ENCODE measurements at places on chromosomes 3 and 15.
A peak's percentile ranks its signal among the peaks of the same experiment; 100 is the strongest.

DNA sequence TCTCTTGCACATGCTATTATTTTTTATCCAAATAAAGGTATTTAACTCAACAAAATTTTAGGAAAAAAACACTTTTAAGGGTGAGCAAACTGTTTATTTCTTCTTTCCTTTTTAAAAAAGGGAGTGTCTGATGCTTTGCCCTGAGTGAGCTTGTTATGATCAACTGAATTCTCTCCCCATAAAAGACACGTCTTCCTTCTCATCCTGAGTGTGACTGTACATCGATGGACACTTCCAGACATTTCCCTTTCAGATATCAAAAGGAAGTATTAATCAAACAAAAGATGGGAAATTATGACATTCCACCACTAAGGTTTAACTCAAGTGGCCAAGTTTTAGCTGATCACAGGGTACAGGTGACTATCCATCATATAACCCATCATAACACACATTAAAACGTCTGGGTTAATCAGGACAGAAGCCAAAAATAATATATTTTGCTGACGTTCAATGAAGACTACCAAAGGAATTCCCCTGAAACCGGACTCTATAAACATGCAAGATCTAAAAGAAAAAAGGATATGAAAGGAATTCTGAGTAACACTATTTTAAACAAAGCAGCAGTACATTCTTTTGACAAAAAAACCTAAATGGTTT lies 354.8 kb downstream of the MECOM start:
- DNase-seq = no peak

DNA sequence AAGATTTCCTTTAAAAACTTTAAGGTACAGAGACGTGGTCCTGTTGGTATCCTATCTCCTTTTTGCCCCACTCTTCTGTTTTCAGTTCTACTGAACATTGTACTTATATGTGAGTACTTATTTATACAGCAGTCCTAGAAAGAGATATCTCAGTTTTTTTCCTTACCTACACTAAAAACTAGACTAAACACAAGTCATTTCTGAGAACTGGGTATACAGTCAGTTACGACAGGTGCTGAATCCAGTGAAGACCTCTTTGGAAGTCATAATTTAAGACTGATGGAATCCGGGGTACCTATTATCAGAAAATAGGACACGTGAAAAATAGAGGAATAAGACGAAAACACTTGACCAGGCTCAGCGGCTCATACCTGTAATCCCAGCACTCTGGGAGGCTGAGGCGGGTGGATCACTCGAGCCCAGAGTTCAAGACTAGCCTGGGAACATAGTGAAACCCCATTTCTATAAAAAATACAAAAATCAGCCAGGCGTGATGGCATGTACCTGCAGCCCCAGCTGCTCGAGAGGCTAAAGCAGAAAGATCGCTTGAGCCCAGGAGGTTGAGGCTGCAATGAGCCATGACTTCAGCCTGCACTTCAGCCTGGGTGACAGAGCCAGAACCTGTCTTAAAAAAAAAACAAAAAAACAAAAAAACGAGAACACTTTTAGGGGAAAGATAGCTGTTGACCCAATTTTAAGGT lies 76.3 kb downstream of the KLHL25 start:
- no peak for DNase-seq

- no peak for DNase-seq
Observed at GRCh38 chr15:39110336-39110735, 470.5 kb upstream of the THBS1 start.

DNA sequence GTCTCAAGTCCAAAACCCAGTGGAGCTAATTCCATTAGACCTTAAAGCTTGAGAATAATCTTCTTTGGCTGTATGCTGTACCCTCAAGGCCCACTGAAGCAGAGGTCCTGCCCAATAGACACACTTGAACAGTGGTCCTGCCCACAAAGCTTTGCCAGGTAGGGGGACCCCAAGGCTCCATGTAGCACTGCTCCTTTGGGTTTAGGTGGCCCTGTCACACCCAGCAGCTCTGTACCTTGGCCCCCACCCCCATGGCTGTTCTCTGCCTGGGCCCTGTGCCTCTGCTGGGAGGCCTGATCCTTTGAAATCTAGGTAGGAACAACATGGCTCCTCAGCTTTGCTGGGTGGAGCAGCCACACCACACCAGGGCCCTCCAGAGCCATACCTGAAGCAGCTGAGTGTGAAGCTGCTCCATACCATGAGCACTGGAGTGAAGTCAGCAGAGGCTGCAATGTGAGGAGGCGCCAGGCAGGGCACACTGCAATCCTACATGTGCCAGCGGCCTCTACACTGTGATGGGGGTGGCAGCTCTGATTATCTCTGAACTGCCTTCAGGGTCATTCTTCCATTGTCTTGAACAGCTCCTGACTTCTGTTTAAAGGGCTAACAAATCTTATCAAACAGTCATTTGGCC lies 188.0 kb upstream of the CCDC54 start:
- no peak for DNase-seq

DNA sequence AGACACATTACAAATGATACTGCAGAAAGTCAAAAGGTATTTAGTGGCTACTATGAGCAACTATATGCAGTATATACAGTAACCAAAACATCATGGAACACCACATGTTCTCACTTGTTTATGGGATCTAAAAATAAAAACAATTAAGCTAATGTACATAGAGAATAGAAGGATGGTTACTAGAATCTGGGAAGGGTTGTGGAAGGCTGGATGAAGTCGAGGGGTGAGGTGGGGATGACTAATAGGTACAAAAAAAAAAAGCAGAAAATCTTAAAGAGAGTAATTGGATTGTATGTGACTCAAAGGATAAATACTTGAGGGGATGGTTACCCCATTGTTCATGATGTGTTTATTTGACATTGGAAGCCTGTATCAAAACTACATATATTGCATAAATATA lies 848.8 kb upstream of the GBE1 start:
- no peak for DNase-seq

DNA sequence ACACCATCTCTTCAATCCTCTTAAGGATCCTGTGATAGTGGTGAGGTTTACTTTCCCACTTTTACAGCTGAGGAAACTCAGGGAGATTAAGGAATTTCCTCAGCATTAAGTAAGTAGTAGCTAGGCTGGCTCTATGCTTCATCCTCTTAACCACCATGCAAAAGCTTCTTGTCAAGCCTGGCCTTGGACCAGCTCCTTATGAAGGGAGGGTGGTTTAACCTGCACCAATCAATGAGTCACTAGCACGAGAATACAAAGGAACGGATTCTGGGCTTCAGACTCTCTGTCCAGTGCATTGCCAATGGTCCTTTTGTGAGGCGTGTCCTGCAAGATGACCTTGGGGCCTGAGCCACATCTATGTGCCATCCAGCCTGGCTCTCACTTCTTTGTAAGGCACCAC lies 202.0 kb upstream of the CFAP20DC start:
- no peak for DNase-seq

DNA sequence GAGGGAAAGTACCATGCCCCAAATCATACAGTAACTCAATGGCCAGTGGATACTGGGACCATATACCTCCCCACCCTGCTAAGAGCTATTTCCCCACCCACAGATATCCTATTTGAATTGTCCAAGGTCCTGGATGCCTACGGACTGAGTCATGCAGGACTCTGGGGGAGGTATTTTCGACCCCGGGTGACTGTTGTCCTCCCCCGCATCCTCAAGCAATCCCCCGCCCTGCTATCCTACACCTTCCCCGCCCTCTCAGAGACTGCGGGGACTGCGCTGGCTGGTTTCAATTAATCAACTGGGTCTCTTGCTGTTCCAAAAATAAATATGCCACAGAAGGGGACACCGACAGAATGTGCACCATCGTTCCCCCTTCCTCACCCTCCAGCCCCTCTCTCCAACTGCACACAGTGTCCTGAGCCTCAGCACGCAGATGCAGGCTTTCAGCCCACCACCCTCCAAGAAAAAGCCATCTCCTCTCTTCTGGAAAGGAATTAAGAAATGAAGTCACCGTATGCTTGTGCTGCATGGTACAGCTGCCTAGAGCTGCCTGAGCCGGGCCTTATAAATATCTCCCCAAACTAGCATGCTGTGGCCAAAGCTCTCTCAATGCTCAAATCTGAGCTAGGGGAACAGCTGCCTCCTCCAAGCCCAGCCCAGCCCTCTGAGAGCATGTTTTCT lies 8.1 kb downstream of the CAV3 start:
- DNase-seq = peak; percentile 79

- DNase-seq = peak; percentile 65
Observed at GRCh38 chr3:33439546-33440327, 468 bp downstream of the UBP1 start.

GRCh38 chr15:25378501-25378901 lies 60.3 kb downstream of the UBE3A start:
- DNase-seq = no peak

- no peak for DNase-seq
Observed at GRCh38 chr15:65037309-65037708, 7.9 kb upstream of the MTFMT start.

DNA sequence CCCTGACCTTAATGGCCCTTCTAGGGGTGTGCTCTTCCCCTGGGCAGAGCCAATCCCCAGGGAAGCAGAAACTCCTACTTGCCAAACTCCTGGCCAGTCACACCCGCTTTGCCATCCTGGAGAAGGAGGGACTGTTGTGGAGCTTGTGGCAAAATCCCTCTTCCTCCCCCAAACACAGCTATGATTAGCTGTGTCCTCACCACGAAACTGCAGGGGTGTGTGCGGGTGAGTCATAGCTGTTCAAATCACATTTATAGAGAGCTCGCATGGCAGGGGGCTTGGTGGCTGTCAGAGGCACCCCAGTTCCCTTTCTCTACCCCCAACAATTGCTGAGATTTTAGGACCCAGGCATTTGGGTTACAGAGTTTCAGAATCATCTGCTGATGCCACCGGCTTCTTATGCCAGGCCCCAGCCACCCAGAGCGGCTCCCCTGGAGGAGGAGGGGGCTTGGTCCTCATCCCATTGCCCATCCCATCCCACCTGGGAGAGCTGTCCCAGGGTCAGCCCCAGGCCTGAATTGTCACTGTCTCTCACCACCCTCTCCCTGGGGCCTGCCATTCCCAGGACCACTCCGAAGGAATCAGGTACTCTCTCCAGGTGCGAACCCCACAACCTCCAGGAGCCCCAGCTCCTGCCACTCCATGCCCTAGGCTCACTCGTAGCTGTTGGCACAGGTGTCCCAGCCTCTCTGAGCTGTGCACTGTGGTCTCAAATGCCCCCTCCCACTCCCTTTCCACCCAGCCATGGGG lies 28.8 kb upstream of the MAGEF1 start:
- DNase-seq = peak; percentile 63

DNA sequence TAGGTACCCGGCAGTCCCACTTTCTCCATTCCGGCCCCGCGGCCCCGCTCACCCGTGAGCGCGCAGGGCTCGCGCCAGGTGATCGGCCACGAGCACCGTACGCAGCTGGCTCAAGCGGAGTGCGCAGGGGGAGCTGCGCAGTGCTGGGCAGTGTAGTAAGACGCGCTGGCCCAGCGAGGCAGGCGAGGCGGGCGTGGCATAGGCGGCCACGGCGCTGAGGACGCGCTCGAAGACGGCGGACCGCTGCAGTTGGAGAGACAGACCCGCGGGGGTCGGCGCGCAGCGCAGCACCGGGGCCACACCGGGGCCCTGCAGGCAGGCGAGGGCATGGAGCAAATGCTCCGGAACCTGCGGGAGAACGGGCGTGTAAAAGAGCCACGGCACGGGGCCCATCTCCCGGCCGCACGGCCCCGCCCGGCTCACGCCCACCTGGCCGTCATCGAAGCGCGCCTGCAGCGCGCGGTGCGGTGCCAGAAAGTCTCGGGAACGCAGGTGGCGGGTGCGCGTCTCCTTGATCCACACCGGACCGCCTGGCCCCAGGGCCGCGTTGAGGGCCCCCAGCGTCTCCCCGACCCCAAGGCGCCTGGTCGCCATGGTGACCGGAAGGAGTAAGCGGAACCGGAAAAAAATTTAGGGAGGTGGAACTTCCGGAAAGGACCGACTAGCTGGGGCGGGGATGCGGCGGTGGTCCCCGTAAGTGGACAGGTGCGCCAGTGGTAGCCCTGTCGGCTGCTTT lies at the start of gene DALRD3:
DALRD3 (minus strand) TSS at position 610 of the 736 bp plus-strand sequence; CDS start at position 594, 16 bp downstream.
- peak; percentile 84 for DNase-seq

GRCh38 chr3:52121464-52121805 lies 32.8 kb downstream of the POC1A start:
- DNase-seq = peak; percentile 94

DNA sequence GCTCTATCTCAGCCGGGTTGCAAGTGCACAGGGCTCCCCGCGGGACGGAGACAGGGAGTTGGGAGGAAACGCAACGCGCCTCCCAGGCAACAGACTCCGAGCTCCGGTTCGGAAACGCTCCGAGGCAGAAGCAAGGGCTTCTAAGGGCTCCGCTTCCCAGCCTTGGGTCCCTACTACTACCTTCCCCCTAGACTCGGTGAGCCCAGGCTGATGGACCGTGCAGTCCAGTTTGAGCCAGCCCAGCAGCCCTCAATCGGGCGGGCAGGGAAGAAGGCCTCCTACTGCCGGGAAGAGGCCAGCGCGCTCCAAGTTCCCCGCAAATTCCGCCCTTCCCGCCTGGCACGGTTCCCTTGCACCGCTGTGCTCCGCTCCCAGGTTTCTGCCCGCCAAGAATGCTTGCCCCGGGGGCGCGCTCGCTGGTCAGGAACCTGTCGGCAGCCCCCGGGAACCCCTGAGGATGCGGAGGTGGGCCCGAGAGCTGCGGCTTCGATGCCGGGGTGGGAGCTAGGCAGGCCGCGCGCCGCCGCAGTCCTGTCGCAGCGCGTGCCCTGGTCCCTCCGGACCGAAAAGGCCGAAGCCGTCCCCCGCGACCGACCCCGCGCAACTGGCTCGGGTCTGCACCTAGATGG lies 728 bp downstream of the TRANK1 start:
- peak; percentile 42 for DNase-seq

DNA sequence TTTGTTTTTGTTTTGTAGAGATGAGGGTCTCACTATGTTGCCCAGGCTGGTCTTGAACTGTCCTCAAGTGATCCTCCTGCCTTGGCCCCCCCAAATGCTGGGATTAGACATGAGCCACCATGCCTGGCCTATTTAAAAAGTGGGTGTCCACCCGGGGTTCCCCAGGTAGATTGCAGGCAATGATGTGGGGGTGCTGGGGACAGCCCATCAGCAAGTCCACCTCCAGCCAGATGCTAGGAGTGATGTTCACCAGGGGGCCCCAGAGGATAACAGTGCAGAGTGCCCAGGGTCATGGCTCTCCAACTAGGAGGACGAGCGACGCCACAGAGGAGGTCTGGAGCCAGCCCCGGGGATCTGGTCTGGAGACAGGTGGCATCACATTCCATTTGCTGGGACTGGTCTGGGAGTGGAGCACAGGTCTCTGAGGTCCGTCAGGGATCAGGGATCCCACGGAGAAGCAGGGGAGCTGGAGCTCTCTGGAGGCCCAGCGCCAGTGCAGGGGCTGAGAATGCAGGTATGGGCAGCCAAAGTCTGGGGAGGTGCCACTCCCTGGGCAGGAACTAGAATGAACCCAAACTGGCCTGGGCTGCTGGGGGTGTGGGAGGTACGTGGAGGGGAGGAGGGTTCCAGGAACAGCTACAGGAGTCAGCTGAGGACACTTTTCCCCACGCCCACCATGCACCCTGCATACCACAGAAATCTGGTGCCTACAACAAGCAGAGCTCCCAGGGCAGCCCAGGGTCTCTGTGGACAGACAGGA lies 51.2 kb upstream of the PCSK6 start:
- no peak for DNase-seq

GRCh38 chr3:69339760-69340159 lies 46.1 kb downstream of the FRMD4B start:
- DNase-seq = peak; percentile 6
